ENCODE measurements at places on chromosomes 2 and 18.

- DNase-seq, result no peak
Observed at GRCh38 chr2:38907743-38908562, 18.3 kb downstream of the ARHGEF33 start.

GRCh38 chr2:181046833-181047232, 66.4 kb downstream of the UBE2E3 start:
- no peak for DNase-seq

- peak; percentile 27 for DNase-seq
Observed at GRCh38 chr2:667332-667999, 9.7 kb downstream of the TMEM18 start.

DNA sequence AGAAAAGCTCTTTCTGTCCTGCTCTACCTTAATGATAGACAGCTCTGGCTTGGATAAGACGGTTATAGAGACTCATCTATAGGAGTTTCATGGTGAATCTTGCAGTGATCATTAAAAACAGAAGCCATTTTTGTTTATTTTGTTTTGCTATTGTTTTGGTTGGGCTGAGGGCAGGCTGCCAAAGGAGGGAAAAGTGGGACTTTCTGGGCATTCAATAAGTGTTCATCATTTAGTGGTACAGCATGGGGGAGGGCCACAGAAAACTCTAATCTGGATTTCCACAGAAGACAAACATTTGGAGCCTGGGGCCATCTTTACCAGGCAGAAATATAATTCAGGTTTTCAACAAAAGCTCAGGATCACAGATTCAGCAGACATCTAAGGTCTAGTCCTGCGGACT, 62.4 kb upstream of the EFEMP1 start:
- DNase-seq, result no peak

GRCh38 chr2:215441560-215442400, 5.9 kb upstream of the FN1 start:
- no peak for DNase-seq

All from suppressor macrophage treated with lipopolysaccharide for 1 hour (primary cell).